ENCODE measurements at places on chromosomes 2 and 18.

- DNase-seq: no peak
These were observed 261.7 kb downstream of the HDAC4 start for GRCh38 chr2:239139101-239139500.

- no peak for DNase-seq
These were observed 187.3 kb downstream of the SNTG2 start for GRCh38 chr2:1137913-1138391.

- no peak for DNase-seq
These were observed 566.0 kb downstream of the STK39 start for GRCh38 chr2:167681234-167682015.

- no peak for DNase-seq
These were observed 179.6 kb downstream of the SATB2 start for GRCh38 chr2:199278099-199278498.

DNA sequence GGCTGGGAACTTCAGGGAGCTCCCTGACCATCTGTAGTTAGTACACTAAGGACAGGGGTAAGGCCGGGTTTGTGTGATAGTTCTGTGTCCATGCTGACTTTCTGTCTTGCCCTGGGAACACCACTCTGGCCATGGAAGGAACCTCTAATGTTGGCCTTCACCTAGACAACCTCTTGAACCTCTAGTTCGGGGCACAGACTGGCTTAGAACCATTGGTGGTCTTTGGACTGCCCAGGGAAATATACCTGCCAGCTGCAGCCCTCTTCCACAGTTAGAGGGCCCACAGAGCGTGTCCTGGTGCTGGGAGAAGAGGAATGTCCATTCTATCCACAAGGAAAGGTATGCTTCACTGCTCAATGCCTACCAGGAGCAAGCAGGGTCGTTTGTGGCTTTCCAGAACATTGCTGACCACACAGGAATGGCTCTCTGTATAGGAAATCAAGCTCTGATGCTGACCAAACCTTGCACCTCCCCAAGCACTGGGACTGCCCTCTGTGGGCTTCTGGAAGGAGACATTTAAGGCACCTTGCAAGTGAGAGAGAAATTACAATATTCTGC, 318.8 kb upstream of the EPAS1 start:
- DNase-seq: no peak

- no peak for DNase-seq
These were observed 56.0 kb downstream of the LBH start for GRCh38 chr2:30287190-30287840.

DNA sequence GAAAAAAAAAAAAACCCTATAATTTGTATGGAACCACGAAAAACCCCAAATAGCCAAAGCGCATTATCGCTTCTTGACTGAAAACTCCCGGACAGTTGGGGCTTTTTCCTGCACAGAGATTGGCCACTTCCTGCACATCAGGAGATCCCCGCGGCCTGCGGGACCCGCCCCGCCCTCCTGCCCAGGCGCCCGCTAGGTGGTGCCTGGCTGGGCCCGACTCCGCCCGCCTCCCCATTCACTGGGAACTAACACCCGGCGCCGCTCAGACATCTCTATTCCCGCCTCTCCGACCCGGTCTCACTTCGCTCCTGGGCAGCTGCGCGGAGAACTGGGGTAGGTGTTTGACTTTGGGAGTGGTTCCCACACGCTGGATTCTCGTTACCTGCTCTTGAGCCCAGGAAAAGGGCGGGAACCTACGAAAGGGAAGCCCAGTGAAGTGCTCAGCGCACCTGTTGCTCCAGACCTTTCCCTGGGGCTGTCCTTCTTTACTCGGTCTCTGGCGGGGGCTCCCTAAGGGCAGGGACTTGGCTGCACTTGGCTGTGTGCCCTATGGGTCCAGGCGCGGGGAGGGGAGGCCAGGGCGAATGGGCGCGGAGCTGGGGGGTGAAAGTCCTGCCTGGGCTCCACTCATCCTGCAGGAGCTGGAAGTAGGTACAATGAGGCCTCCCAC, at the start of gene HMSD:
TSS of gene HMSD (plus strand) at position 234 of the 670 bp plus-strand sequence. CDS start 4,155 bp downstream, outside the sequence.
- DNase-seq: no peak

DNA sequence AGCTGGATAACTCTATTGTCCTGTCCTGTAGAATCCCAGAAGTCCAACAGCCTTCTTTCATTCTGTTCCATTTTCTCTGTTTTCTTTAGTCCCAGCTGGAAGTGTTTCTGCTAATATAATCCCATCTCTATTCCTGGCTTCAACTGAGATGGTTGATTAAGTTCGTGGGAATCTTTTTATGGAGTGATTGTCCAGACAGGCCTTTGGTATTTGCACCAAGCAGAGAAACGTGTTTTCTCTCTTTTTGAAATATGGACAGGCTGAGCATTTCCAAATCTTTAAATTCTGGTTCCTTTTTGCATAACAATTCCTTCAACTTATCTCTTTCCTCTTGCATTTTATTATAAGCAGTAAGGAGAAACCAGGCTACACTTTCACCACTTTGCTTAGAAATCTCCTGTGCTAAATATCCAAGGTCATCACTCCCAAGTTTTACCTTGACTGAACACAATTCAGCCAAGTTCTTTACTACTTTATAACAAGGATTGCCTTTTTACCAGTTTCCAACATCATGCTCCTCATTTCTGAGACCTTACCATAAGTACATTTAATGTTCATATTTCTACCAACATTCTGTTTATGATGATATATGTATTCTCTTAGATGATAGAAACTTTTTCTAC, 108.8 kb downstream of the ZFP36L2 start:
- no peak for DNase-seq

- no peak for DNase-seq
These were observed 51.4 kb downstream of the REEP1 start for GRCh38 chr2:86285981-86286380.
